ENCODE measurements at places on chromosomes 5 and 9.

DNA sequence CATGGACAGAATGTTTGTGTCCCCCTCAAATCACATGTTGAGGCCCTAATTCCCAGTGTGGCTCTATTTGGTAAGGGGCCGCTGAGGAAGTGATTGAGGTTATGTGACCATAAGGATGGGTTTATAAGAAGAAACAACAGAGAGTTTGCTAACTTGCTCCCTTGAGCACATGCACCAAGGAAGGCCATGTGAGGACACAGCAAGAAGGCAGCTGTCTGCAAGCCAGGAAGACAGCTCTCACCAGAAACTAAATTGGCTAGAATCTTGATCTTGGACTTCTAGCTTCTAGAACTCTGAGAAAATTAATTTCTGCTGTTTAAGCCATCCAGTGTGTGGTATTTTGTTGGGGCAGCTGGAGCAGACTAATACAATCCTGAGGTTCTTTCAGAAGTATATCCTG is 35.2 kb upstream of the CDC42SE2 start:
- DNase-seq = no peak

DNA sequence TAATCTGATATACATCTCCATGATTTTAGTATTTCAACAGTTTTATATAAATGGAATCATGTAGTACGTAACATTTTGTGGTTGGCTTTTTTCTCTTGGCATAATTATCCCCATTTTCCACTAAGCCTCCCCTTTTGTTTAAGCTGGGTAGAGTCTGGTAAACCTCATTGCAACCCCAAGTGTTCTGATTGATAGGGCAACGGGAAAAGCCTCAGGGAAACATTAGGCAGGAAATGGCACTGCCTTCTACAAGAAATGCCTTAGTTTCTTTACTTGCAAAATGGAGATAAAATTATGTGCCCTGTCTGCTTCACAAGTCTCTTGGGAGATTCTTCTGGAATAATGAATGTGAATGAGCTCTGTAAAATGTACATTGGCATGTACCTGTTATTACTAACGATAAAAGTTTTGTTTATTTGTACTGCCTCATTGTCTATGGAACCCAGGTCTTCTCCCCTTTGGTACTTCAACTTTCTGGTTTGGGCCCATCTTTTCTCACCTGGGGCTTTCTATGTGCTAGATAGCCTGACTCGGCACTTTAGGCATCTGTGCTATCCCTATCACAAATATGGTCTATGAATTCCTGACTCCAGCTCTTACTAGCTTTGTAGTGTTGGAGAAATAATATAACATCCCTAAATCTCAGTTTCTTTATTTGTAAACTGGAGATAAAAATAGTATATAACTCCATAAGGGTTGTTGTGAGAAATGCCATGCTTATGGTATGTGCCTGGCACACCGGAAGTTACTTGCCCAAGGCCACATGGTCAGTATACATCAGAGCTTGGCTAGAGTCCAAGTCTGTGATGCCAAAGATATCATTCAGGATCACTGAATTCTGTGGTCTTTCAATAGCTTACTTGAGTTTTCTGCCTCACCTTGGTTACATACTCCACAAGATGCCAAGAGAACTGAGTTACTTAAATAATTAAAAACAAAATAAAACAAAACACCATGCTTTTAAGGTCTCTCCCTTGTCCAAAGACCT is 48.2 kb upstream of the ZNF169 start:
- DNase-seq = no peak

DNA sequence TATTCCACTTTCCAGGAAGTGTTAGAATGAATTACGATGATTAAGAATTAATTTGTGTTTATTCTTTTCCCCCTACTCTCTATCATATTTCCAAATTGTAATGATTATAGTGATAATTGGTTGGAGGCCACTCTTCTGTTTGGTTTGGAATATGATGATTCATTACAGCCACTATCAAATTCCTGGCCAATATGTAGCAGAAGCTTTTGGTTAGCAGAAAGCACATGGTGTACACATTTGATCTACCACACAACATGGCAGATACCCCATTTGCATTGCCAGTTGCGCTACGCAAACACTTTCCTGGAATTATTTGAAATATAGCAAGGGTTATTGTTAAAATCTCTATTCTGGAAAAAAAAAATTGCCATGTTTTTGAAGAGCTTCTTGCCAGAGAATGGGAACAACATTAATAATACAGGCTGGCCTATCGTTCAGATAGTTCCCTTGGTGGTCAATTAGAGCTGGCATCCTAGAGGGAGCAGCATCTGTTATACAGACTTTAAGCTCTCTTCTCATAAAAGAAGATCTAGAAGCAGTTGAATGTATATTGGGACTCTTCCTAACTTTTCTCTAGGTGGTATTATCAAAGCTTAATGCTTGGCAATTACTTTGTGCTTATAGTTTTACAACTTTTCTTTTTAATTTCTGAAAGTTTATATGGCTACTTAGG is 455.0 kb upstream of the ACTBL2 start:
- no peak for DNase-seq

DNA sequence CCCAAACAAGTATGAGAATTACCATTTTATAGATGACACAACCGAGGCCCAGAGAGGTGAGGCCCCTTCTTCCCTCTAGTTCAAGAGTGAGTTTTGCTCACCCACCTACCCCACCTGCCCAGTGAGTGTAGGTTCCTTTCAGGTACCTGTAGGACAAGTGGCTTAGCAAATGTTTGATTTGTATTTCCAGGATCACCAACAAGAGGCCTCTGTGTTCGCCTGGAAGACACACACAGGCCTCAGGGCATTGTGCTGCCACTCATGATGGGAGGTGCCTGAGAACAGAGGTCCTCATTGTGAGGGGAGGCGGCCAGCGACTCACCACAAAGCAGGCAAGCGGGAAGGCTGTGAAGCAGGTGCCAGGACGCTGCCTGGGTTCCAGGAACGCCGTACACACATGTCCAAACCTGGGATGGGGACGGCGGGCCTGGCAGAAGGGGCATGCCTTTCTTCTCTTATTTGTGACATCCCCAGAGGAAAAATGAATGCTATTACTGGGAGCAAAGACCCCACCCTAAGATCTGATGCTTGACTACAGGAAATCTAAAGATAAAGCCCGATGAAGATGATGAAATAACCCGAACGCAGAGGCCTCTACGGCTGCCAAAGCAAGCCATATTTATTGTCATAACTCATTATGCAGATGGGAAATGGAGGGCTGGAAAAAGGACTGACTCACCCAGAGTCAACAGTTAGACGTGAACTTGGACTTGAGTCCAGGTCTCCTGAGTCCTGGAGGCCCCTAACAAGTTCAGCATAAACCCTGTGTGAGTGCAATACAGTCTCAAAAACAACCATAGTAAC is 60.2 kb upstream of the SLC25A51 start:
- DNase-seq = peak; percentile 25

DNA sequence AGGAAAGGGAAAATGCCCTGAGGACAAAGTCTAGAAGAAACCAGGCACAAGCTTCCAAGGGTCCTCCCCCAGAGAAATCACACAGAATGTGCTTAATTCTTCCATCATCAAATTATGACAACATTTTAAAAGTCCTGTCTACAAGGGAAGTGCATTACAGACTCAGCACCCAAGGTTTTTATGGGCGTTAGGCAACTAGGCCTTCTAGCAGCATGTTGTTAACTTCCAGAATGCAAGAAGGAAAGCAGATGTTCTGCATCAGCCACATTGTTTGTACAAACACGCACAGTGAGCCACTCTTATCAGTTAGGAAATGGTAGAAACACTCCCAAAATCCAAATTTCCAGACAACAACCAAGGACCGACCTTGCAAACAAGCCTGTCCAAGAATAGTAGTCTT is 26.5 kb downstream of the SMC5 start:
- DNase-seq = no peak

- DNase-seq = no peak
These were observed 1.5 kb downstream of the AFF4 start for GRCh38 chr5:132961887-132962286.

GRCh38 chr9:107472581-107473340 is 16.8 kb downstream of the KLF4 start:
- no peak for DNase-seq

- no peak for DNase-seq
These were observed at the start of gene C5orf52 for GRCh38 chr5:157670662-157671591. C5orf52 (plus strand) TSS chr5:157671533; CDS start chr5:157671615, 82 bp downstream.

- DNase-seq = no peak
These were observed 2.2 kb downstream of the TMED7 start for GRCh38 chr5:115623658-115624057.

DNA sequence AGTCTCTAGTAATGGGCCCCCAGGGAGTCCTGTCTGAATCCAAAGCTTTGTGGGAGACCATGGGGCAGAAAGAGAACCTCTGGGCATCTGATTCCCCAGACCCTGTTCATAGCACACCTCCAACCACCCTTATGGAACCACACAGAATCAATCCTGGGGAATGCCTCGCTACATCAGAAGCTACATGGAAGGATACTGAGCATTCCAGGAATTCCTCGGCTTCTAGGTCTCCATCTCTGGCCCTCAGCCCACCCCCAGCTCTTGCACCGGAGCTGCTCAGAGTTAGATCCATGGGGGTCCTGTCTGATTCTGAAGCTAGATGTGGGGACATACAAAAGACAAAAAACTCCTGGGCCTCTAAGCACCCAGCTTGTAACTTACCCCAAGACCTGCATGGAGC is 28.4 kb downstream of the VCP start:
- DNase-seq = no peak

- peak; percentile 6 for DNase-seq
These were observed 150.9 kb downstream of the ADGRV1 start for GRCh38 chr5:90709323-90710155.

- no peak for DNase-seq
These were observed 46.2 kb upstream of the FSD1L start for GRCh38 chr9:105401651-105402050.

- no peak for DNase-seq
These were observed 49.9 kb downstream of the PDE4D start for GRCh38 chr5:59843511-59844213.

DNA sequence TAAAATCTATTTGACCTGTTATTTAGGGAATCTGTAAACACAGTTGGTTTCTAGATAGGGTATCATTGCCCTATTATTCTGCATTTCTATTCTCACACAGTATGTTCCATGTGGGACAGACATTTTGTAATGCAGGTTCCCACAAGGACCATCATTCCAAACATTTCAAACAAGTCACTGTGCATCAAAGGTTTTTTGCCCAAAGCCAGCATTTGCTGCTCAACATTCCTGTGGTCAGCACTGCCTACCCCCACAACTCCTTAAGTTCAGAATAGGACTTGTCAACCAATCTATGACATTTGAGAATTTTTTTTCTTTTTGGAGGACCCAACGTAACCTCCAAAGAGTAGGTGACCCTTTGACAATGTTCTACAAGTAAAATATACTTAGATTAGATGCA is 95.7 kb downstream of the LPAR1 start:
- no peak for DNase-seq

DNA sequence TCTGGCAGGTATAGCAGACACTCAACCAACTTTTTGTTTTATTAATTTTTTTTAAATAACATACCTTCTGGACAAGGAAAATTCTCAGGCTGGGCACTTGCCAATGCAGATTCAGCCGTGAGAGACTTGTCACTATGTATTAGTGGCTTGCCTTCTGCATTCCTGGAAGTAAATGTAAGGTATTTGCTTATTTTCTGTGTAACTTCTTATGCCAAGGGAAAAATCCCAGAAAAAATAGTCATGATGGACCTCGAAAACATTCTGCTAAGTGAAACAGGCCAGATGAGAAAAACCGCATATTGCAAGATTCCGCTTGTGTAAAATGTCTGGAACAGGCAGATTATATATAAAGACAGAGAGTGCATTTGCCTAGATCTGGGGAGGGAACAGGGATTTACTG is 260.3 kb upstream of the DAPK1 start:
- no peak for DNase-seq

DNA sequence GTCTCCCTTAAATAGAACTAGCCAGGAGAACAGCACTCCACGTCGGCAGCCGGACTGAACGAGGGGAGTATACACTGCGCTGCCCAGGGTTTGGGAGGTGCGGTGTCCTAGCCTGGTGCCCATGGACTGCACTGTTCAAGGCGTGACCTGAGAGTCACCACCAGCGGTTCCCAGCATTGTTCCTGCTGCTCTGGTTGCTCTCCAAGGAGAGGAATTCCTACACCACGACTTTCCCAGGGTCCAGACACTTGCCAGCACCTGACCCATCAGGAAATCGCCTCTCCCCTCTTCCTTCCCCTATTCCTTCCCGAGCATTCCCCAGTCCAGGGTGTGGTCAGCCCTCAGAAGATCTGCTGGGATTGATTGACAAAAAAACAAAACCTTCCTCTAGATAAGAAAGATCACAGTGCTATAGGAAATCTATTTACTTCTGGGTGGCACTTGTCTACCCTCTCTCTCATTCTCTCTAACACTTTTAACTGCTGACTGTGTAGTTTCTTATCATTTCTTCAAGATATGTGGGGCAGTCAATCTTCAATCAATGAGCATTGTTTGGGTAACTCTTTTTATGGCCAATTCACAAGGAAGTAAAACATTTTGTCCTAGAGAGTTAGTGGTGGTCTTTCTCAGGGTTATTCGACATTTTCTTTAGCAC is 297.8 kb upstream of the ACTBL2 start:
- no peak for DNase-seq

DNA sequence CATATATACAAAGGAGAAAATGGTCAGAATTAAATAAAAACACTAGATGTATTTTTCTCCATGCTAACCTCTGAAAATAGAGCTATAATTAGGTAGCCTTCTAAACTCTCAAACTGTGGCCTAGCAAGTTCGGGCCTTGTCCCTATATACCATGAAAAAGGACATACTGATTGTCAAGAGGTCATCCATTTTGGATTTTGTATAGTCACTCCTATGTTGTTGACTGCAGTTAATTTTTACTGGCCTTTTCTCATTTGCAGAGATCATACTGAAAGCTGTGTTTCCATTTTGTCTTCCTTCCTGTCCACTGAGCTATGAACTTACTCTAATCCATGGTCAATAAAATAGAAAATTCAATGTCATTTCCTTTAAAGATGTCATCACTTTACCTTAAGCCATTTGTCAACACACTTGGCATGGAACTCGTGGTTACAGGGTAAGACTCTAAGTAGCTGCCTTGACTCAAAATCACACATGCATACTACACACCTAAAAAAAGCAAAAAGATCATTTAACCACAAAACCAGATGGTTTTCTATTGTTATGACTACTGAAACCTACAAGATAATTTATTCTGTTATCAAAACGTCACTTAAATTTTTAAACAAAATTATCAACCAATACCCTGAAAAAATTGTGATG is 58.0 kb downstream of the RNF38 start:
- no peak for DNase-seq

- no peak for DNase-seq
These were observed 60.4 kb upstream of the ERCC6L2 start for GRCh38 chr9:95815133-95815532.

DNA sequence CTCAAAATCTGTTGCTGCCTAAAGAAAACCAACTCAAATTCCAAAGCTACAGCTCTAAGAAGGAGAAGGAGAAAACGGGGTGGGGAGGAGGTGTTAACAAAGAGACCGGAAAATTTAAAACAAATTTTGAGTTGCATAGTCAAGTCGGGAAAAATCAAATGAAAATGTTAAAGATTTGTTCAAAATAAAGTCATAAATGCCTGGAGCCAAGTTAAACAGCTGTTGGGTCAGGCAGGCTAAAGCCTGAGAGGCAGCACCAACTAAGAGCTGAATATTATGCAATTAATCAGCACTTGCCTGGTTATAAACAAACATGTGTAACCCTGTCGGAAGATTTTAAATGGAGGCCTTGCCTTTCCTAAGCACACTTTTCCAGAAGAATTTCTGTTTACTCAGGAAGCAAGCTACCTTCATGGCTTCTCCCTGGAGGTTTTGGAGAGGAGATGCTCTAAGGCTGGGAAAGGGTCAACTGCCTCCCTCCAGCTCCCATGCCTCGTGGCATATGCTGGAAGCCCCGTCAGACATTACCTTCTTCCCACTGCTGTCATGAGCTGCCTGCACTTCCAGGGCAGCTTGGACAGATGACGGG is 270.5 kb downstream of the DMRT2 start:
- no peak for DNase-seq

- DNase-seq = no peak
These were observed 56.0 kb upstream of the TPD52L3 start for GRCh38 chr9:6272229-6272598.

Data from NCI-H1105 (cell line).